ENCODE measurements at places on chromosomes 4 and X. TPM values are rescaled to one million over a fixed set of nuclear protein-coding genes. Genes with fewer than 3 reads are reported as not detected.

The ZXDA gene
- 18.3 TPM for total RNA-seq

The EBP gene
- 57.5 TPM for total RNA-seq

The TMSB15C gene
- total RNA-seq: 2.8 TPM

The OTUD4 gene
- 42.7 TPM for total RNA-seq

The CENPVL1 gene
- not detected for total RNA-seq

The SSX2 gene
- total RNA-seq: not detected

The AREG gene
- total RNA-seq: 0.32 TPM

The TMPRSS11F gene
- not detected for total RNA-seq

Data from bladder microvascular endothelial cell (primary cell).